ENCODE measurements at places on chromosomes 7 and 10. TPM values are rescaled to one million over a fixed set of nuclear protein-coding genes. Genes with fewer than 3 reads are reported as not detected.

DNA sequence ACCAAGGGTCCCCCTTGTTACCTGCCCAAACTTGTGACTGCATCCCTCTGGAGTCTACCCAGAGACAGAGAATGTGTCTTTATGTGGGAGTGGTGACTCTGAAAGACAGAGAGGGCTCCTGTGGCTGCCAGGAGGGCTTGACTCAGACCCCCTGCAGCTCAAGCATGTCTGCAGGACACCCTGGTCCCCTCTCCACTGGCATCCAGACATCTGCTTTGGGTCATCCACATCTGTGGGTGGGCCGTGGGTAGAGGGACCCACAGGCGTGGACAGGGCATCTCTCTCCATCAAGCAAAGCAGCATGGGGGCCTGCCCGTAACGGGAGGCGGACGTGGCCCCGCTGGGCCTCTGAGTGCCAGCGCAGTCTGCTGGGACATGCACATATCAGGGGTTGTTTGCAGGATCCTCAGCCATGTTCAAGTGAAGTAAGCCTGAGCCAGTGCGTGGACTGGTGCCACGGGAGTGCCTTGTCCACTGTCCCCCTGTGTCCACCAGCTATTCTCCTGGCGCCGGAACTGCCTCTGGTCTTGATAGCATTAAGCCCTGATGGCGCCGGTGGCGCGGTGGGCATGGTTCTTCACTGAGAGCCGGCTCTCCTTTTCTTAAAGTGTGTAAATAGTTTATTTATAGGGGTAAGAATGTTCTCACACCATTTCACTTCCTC, 19.4 kb upstream of the SH2D4B start:
- H3K27ac ChIP-seq = no peak overlapping the region
- DNase-seq = peak; percentile 76
- H3K36me3 ChIP-seq = peaks cover 32% of the 10 kb centered on the region
- no peak overlapping the region for H3K4me3 ChIP-seq

DNA sequence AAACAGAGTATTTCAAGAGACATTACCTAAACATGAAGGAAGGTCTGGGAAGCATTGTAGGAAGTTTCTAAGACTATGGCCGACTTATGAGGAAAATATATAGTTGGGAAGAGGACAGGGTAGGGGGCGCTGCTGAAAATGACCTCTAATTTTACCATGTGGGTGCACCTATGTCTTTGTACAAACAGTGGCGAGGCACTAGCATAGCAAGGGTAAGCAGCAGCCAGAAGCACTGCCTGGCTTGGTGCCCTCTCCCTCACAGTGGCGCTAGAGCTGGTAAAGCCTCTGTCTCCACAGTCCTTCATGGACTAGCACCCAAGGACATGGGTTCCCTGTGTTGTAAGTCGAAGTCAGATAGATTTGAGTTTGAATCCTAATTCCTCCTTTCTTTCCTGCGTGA, 461.2 kb downstream of the INHBA start:
- no peak overlapping the region for H3K27ac ChIP-seq
- no peaks in the 10 kb centered on the region for H3K36me3 ChIP-seq
- no peak for DNase-seq
- no peak overlapping the region for H3K4me3 ChIP-seq
- H3K4me1 ChIP-seq = peaks cover 22% of the 10 kb centered on the region

- H3K4me3 ChIP-seq = peak within 1 kb of the TSS; percentile 86
- H3K36me3 ChIP-seq = no peaks in the 10 kb centered on the region
Measured at GRCh38 chr7:137343281-137343841, at the start of gene PTN. Gene PTN, minus strand, starts transcription at chr7:137343733. Its CDS starts 88,760 bp downstream, at chr7:137254973.

DNA sequence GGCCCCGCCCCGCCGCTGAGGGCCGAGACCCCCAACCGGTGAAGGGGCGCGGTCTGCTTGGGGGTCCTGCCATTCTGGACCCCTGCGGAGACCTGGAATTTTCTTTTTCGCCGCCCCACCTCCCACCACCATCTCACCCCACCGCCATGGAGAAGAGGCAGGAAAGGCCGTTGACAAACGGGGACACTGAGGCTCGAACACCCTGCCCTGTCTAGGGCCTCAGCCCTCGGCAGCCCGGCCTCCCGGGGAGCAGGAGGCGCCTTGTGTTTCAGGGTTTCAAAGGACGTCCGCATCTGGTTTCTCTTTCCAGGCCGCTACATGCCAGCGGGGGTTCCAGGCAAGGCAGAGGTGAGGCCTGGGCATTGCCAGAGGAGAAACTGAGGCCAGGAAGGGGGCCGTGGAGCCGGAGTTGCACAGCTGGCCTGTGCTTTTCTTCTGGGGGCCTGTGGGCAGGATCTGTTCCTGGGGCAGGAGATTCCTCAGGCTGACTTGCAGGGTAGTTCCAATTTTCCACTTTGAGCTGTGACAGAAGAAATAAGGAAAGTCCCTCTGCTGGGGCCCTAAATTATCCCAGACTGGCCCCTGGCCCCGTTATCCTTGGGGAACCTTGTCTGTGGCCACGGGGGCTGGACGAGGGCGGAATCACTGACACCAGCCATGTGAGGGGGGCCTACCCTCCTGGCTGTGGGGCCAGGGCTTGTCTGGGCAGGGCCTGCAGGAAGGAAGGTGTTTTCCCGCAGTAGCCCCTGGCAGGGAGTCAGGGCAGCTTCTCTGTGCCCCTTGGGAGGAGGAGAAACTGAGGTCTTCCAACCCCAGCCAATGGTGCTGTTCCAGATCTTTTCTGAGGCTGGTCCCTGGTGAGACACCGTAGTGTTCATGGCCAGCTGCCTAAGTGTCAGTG, 900 bp upstream of the MICALL2 start:
- no peaks in the 10 kb centered on the region for H3K27me3 ChIP-seq
- peaks cover 54% of the 10 kb centered on the region for H3K4me1 ChIP-seq
- no peak for DNase-seq
- peak overlapping the region; percentile 73 for H3K27ac ChIP-seq

- H3K36me3 ChIP-seq = peaks cover 41% of the 10 kb centered on the region
- DNase-seq = no peak
- no peak overlapping the region for H3K4me3 ChIP-seq
- H3K4me1 ChIP-seq = peaks cover 24% of the 10 kb centered on the region
- no peaks in the 10 kb centered on the region for H3K27me3 ChIP-seq
Measured at GRCh38 chr7:44569959-44570358, 3.7 kb downstream of the DDX56 start.

GRCh38 chr7:27174874-27175625, 930 bp upstream of the HOXA10 start:
- peaks cover 80% of the 10 kb centered on the region for H3K27me3 ChIP-seq
- H3K4me1 ChIP-seq = peaks cover 13% of the 10 kb centered on the region
- H3K4me3 ChIP-seq = no peak overlapping the region
- DNase-seq = peak; percentile 34
- H3K27ac ChIP-seq = no peak overlapping the region

DNA sequence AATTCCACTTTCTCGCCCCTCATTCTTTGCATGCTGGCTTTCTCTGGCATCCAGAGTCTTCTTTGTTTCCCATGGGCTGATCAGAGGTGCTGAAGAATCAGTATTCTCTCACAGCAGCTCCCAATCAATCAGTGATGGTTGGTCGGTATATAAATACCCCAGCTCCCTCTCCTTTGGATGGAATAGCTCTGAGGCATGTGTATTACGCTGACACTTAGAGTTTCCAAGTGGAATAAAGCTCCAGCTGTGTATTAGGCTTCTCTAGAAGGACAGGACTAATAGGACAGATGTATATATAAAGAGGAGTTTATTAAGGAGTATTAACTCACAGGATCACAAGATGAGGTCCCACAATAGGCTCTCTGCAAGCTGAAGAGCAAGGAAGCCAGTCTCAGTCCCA, 218.3 kb upstream of the GRB10 start:
- H3K4me3 ChIP-seq = no peak overlapping the region
- H3K4me1 ChIP-seq = no peaks in the 10 kb centered on the region
- no peak for DNase-seq
- no peaks in the 10 kb centered on the region for H3K36me3 ChIP-seq
- H3K27me3 ChIP-seq = peaks cover 13% of the 10 kb centered on the region

- H3K4me1 ChIP-seq = peaks cover 11% of the 10 kb centered on the region
- H3K4me3 ChIP-seq = no peak overlapping the region
- DNase-seq = no peak
- no peaks in the 10 kb centered on the region for H3K36me3 ChIP-seq
Measured at GRCh38 chr7:36232555-36232954, 79.5 kb downstream of the EEPD1 start.

GRCh38 chr7:114217026-114217806, 197.4 kb upstream of the FOXP2 start:
- H3K27ac ChIP-seq = no peak overlapping the region
- no peak for DNase-seq
- H3K4me3 ChIP-seq = no peak overlapping the region
- H3K4me1 ChIP-seq = peaks cover 15% of the 10 kb centered on the region

DNA sequence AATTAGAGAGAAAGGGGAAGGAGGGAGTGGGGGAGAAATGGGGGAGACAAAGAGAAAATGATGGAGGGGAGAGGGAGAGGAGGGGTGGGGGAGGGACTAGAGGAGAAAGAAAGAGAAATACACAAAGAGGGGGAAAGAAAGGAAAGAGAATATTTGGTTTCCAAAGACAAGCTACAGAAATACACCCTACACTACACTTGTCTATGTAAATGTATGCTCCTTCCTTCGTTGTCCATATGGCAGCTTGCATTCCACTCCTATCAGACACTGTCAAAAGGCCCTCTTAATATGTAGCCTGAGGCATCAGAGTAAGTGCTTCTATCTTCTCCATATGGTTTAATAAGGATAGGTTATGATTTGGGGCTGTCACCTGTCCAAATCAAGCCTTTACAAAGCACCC, 92.8 kb upstream of the FEZF1 start:
- H3K27ac ChIP-seq = no peak overlapping the region
- DNase-seq = no peak
- no peaks in the 10 kb centered on the region for H3K27me3 ChIP-seq
- no peaks in the 10 kb centered on the region for H3K36me3 ChIP-seq
- H3K4me3 ChIP-seq = no peak overlapping the region
- peaks cover 6% of the 10 kb centered on the region for H3K4me1 ChIP-seq

GRCh38 chr10:104240078-104240477, 7.9 kb upstream of the CFAP43 start:
- peaks cover 46% of the 10 kb centered on the region for H3K27me3 ChIP-seq
- H3K27ac ChIP-seq = no peak overlapping the region

DNA sequence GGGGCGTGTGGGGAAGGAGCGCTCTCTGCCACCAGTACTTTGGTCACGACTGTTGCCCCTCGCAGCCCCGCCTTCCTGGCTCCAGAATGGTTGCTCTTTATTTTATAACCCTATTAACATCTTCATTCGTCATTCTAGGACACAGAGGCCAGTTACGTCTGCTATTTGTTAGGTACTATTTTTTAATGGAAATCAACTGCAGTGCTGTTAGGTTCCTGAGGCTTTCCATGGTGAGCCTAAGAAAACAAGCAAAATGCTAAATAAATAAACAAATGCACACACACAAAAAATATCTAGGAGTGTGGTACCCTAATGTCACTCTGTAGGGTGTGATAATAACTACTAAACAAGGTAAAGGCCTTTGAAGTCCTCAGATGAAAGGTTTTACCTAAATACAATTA, 71.1 kb downstream of the SLC37A3 start:
- peaks cover 7% of the 10 kb centered on the region for H3K36me3 ChIP-seq
- no peak for DNase-seq
- no peaks in the 10 kb centered on the region for H3K27me3 ChIP-seq

DNA sequence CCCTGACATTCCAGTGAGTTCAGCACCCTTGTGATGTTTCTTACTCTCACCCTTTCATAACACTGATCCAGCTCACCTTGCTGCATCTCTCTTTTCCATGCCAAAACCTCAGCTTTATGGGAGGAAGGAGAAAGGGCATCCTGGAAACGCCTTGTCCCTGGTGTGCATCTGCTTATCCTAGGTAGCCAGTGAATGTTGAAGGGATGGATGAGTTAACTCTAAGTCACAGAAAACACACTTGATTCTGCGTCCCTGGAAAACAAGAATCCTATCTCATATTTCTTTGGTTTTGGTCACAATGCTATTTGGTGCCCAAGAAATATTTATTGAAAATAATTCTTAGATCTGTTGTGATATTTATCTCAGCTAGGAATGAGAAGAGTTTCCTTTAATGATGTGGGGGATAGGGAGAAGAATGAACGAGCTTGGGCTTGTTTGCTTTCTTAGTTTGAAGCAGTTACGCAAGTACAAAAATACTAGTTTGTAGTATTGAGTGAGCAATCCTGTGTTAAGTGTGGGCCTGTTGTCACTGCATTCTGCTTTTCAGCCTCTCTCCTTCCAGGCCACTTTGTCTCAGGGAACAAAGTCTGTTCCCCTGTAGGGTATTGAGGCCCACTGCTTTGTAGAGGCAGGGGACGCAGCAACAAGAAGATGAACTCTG, 126.5 kb downstream of the ARID5B start:
- no peak for DNase-seq
- no peak overlapping the region for H3K4me3 ChIP-seq
- peak overlapping the region; percentile 47 for H3K27ac ChIP-seq
- H3K27me3 ChIP-seq = no peaks in the 10 kb centered on the region
- H3K36me3 ChIP-seq = peaks cover 8% of the 10 kb centered on the region

DNA sequence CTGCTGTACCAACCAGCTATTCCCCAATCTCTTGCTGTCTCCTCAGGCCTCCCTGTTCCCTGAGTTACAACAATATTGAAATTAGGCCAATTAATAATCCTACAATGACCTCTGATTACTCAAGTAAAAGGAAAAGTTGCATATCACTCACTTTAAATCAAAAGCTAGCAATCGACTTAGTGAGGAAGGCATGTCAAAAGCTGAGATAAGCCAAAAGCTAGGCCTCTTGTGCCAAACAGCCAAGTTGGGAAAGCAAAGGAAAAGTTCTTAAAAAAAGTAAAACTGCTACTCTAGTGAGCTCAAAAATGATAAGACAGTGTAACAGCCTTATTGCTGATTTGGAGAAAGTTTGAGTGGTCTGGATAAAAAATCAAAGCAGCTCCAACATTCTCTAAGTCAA, 129.8 kb downstream of the LSMEM1 start:
- no peak for DNase-seq
- no peak overlapping the region for H3K27ac ChIP-seq
- no peak overlapping the region for H3K4me3 ChIP-seq
- H3K4me1 ChIP-seq = no peaks in the 10 kb centered on the region
- H3K36me3 ChIP-seq = no peaks in the 10 kb centered on the region

GRCh38 chr10:112159469-112159868, 24.1 kb downstream of the GPAM start:
- H3K27ac ChIP-seq = no peak overlapping the region
- no peaks in the 10 kb centered on the region for H3K27me3 ChIP-seq
- no peaks in the 10 kb centered on the region for H3K4me1 ChIP-seq
- no peak overlapping the region for H3K4me3 ChIP-seq
- H3K36me3 ChIP-seq = peaks cover 43% of the 10 kb centered on the region

DNA sequence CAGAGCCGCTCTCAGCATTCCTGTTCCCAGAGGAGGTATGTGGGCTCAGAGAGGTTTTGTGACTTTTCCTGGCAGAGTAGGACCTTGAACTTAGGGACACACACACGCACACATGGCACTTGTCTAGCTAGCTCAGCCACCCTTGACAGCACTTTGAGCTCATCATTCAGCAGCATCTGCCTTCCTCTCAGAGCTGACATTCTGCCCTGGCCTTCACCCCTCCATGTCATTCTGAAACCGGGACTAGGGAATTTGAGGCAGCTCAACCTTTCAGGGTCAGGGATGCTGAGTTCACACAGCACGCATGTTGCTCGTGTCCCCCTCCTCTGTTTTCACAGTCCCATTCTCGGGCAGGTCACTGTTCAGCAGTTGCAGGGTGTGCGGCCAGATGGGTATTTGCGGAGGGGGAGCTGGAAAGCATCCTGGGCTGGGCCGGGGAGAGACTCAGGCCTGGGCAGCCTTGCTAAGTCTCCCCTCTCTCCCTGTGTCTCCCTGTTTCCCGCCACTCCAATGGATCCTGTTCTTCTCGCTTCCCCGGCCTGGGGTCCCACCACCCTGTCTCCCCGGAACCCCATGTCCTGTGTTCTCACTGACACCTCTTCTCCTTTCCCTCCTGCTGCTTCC, 78.0 kb downstream of the COL13A1 start:
- H3K4me1 ChIP-seq = peaks cover 8% of the 10 kb centered on the region
- no peak overlapping the region for H3K27ac ChIP-seq
- peaks cover 10% of the 10 kb centered on the region for H3K36me3 ChIP-seq

KLF14 gene
- not detected for total RNA-seq

RAB19 gene
- not detected for total RNA-seq

CALHM3 gene
- total RNA-seq = not detected

MSS51 gene
- total RNA-seq = 1.4 TPM

APBB1IP gene
- not detected for total RNA-seq
